Epithelial cell of proximal tubule (primary cell): ENCODE measurements at places on chromosomes 11 and 22. TPM values are rescaled to one million over a fixed set of nuclear protein-coding genes. Genes with fewer than 3 reads are reported as not detected.

Gene C11orf87
- not detected in 2 replicates for total RNA-seq

Gene MS4A12
- total RNA-seq = not detected in 2 replicates

Gene SMTNL1
- not detected in 2 replicates for total RNA-seq

Gene APOBEC3H
- not detected in 2 replicates for total RNA-seq

Gene NXPE2
- total RNA-seq = not detected in 2 replicates

Gene SLC22A8
- not detected in 2 replicates for total RNA-seq

Gene CATSPERZ
- total RNA-seq = not detected in 2 replicates

Gene C22orf31
- total RNA-seq = not detected in 2 replicates

Gene WBP2NL
- 0.17 TPM in 1 of 2 replicates, not detected in the other for total RNA-seq

Gene ESAM
- total RNA-seq = 1.8 and 9.9 TPM in 2 replicates

Gene CHRM4
- not detected in 2 replicates for total RNA-seq

Gene SLC37A2
- 2.0 and 2.7 TPM in 2 replicates for total RNA-seq

Gene C11orf91
- total RNA-seq = not detected in 2 replicates

Gene CCDC89
- 0.51 TPM in 1 of 2 replicates, not detected in the other for total RNA-seq

Gene MICAL3
- total RNA-seq = 43.0 and 47.5 TPM in 2 replicates

Gene SOX10
- total RNA-seq = not detected in 2 replicates

Gene PRG3
- total RNA-seq = not detected in 2 replicates
